ENCODE measurements at places on chromosomes 11 and 22. TPM values are rescaled to one million over a fixed set of nuclear protein-coding genes. Genes with fewer than 3 reads are reported as not detected.

ME3 gene
- total RNA-seq = 1.3 TPM

C11orf16 gene
- total RNA-seq = not detected

- DNase-seq = peak; percentile 58
Observed at GRCh38 chr22:38927033-38927781, 30.2 kb upstream of the APOBEC3A start.

- DNase-seq = no peak
Observed at GRCh38 chr22:25841775-25842174, 99.8 kb downstream of the MYO18B start.
